Bronchial epithelial cell (primary cell): ENCODE measurements at places on chromosomes 1 and 21.

- no peak for DNase-seq
Measured at GRCh38 chr1:38815903-38816627, 43.5 kb downstream of the RRAGC start.

DNA sequence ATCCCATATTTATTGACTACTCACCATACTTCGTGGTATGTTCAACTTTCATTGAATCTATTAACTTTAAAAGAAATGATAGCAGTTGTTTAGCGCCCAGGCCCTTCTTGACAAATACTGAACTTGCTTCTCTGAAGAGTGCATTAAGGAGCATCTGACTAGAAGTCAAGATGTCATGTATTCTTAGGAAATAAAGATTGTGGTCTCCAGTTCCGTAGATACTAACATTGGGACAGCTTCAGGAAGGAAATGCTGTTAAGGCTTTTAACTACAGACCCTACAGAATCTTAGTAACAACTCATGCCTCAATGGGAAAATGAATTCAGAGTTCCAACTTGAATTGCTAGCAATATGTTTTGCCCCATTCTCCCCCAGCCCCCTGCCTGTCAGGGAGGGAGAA is 14.8 kb downstream of the LYST start:
- DNase-seq: no peak

DNA sequence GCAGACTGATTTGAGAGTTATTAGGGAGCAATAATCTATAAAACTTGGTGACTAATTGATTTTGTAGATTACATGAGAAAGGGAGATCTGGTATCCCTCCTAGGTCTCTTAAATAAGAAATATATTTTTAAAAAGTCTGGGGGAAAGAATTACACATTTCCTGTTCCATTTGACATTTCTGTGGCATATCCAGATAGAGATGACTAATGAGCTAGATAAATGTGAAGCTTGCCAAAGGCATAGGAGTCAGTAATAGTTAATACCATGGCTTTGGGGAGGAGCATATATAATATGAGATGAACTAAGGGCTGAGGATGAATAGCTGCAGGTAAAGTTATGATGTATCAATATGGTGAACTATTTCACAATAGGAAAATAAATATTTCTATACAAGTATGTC is 663.7 kb downstream of the PTPRC start:
- peak; percentile 86 for DNase-seq

GRCh38 chr1:43995984-43996732 is 4.8 kb downstream of the CCDC24 start:
- no peak for DNase-seq

DNA sequence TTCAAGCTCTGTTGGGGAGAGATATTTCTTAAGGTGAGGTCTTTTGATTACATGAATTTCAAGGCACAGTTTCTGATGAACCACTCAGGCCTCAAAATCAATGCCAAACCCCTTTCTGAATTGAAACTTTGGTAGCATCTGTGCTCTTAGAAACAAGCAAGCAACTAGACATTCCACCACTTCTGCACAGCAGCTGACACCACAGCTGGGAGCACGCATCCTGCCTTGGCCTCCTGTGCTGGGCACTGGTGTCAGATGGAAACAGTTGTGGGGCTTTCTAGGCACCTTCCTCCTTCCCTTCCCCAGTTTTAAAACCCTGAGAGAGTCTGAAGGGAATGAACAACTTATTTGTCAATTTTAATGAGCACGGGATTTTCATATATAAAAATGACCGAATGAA is 360.2 kb downstream of the ADGRL2 start:
- DNase-seq: no peak

DNA sequence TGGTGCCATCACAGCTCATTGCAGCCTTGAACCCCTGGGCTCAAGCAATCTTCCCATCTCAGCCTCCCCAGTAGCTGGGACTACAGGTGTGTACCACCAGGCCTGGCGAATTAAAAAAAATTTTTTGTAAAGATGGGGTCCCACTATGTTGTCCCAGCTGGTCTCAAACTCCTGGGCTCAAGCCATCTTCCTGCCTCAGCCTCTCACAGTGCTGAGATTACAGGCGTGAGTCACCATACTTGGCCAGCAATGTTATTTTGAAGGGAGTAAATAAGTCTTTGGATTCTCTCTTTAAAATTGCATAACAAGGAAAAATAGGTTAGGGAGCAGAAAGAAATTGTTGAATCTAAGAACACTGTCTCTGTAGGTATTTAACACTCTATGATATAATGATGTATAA is 111.3 kb downstream of the RPS6KC1 start:
- DNase-seq: peak; percentile 20

DNA sequence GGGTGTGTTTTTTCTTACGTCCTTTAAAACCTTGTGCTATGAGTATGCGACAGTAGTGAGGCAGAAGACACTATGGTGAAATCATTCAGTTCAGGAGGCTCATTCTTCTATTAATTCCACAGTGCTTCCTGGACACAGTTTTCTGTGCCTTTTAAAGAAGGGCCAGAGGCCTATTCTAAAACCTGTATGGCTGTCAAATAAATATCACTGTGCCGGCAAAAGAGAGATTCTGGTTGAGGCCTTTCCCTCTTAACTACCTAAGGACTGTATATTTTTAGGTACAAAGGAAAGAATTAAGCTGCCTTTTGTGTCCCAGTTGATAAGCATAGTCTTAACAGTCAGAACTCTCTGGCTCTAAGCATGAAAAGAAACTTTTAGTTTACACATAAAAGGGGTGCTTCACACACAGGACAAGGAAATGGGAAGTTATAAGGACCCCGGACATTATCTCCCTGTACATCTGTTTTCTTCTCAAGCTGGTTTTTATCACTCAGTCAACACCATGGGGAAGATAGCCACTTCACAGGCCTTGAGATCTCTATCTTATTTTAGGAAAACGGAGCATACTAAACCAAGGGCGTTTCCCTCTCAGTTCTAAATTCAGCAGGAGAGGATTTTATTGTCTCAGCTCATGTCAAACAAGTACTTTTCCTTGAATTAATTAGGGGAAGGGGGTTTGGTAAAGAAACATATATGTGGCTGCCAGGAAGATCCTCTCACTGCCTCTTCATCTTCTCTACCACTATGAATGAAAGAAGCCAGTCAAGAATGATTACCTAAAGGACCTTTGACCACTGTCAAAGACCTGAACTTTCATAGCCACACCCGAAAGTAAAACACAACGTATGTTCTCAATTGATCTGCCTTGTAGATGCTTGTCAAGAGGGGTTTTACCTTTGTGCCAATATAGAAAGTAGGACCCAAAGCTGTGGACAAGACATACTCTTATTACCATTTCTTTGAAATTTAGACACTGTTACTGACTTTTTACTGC is 71.4 kb upstream of the HSPA13 start:
- no peak for DNase-seq

- DNase-seq: no peak
Measured at GRCh38 chr21:42179316-42179715, 39.6 kb upstream of the ABCG1 start.

DNA sequence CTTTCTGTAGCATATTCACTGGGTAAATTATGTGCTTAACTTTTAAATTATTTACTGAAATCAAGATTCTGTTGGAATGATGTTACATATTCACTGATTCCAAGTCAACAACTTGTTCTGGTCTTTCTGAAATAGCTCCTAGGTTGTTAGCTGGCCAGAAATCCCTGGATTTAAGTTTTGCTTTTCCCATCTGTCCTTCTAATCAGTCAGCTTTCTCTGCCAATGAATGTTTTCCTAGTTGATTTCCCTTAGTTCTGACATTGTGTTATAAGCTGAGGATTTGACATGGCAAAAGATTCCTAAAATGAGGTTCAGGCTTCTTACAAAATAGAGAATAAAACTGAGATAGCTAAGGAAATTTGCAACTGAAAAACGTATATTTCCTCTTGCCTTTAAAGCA is 1479.6 kb downstream of the MRPL39 start:
- DNase-seq: no peak

- no peak for DNase-seq
Measured at GRCh38 chr1:61052395-61053225, 29.8 kb upstream of the NFIA start.

DNA sequence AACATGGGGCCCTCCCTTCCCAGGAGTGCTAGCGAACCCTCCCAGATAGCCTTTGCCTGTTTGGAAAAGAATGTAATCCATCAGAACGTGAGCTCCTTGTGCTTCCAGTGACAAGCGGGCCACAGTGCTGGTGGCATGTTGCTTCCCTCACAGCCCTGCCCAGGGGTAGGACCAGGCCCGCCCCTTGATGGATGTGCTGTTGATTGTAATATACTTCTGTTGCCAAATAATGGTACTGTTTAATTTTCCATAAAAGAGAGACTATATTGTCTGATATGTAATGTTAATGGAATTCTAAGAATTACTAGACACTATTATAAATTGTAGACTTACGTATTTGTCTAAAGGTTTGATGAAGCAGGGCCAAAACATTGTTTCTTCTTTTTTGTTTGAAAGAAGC is 16.4 kb downstream of the ATP5PO start:
- no peak for DNase-seq

DNA sequence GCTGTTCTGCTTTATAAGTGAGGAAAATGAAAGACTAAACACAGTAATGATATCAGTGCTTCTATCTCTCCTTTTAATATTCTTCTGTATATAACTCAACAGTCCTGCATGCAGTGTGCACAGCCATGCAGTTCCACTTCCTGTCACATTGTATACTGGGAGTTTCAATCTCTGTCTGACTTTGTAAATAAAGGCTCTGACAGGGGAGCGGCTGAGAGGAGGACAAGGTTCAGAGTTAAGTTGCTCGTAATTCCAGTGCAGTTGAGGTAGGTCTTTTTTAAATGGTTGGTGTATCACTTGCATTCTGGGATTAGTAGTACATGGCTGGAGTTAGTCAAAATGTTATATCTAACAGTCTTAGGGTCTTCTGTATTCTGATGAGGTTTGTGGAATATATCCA is 264.5 kb downstream of the OLFM3 start:
- DNase-seq: no peak

- DNase-seq: no peak
Measured at GRCh38 chr1:209584231-209584672, 738 bp downstream of the CAMK1G start.

DNA sequence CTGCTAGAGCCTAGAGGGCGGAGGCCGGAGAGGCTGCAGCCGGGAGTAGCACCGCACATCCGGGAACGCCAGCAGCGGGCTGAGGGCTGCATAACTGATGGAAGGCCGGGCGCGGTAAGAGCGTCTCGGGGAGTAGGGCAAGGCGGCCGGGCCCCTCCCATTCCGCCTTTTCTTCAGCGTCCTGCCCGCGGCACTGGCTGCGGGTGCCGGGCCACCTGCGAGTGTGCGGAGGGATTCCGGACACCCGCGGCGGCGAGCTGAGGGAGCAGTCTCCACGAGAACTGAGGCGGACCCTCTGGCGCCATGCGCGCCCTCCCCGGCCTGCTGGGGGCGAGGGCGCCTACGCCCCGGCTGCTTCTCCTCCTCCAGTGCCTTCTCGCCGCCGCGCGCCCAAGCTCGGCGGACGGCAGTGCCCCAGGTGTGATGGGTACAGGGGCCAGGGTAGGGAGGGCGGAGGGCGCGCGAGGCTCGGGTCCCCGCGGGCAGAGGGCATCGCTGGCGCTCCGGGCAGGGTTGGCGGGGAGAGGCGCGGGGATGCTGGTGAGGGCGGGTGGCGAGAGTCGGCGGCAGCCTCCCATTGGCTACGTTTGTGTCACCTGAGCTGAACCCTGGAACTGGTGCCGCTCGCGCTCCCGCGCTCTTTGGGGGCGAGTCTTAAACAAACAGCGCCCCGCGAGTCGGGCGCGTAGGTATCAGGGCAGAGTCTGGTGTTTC is 334.4 kb downstream of the SRGAP2C start:
- peak; percentile 29 for DNase-seq

DNA sequence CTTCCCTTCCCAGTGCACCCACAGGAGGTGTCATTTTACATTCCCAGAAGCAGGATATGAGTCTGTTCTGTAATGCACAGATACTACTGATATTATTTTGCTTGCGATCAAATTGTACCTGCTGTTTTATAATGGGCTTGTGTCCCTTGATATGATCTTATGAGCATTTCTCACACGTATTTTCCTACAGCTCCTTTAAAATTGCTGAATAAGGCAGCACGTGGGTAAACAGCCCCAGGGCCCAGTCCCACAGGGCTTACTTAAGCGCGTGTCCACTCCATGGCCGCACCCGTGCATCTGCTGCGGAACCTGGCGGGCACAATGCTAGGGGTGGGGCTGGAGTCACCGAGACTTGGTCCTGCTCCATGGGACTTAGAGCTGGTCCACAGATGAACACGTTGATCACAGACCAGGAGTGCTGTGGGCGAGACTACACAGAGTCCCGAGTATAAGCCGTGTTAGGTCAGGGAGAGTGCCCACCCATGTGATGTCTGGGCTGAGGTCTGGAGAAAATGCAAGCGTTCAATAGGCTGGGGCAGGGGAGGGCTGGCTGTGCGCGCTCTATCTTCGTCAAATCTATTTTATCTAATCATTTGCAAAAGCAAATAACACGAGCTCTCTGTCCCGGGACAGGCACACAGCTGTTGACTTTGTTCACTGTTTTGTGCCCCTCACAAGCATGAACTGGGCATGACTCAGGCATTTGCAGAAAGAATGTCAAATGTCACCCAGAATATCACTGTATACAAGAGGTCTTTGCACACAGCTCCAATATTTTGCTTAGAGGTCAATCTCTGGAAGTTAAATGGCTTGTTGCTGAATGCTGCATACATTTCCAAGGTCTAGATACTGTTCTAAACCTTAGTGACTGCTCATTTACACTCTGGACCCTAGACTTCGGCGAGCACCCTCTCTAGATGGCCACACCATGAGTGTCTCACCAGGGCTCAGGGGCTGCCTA is 119.3 kb downstream of the CRYAA start:
- no peak for DNase-seq

GRCh38 chr1:39988618-39989343 is 33.8 kb downstream of the MFSD2A start:
- peak; percentile 97 for DNase-seq

- DNase-seq: no peak
Measured at GRCh38 chr1:90341516-90341915, 346.6 kb downstream of the ZNF326 start.

- peak; percentile 68 for DNase-seq
Measured at GRCh38 chr1:193104502-193104906, 710 bp downstream of the GLRX2 start.

GRCh38 chr1:242449661-242450060 is 74.8 kb downstream of the PLD5 start:
- DNase-seq: no peak

DNA sequence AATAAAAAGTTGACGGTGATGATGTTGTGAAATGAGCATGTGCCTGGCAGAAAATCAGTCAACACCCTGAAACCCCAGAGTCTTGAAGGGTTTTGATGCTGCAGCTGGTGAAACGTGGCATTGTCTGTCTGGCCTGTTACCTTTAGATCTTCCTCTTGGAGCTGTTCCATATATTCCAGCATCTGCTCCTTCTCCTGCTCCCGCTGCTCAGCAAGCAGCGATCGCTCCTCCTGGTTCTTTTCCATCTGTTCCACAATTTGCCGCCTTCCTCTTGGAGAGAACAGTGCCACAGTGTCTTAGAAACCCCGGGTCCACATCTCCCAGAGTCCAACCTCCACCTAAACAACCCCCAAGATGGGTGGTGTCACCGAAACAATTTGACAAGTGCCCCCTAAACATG is 15.7 kb downstream of the CFAP45 start:
- DNase-seq: no peak
